ENCODE measurements at places on chromosomes 4 and X.

DNA sequence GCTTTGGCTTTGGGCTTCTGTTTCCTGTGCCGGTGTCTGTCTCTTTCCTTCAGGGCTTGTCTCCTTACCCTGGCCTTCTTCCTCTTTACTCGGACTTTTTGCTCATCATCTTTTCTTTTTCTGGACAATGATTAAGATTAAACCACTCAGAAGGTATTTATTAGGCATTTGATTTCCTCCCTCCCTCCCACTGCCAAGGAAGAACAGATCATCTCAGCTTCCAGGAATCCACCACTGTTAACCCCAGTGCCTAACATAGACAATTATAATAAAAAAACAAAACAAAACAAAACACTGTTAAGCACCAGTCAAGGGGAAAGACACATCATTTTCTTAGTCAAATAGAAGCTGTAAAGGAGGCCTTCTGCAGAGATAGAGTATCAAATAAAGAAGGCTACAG, 16.6 kb downstream of the PGRMC1 start:
- no peak overlapping the region for H3K27ac ChIP-seq
- H3K4me3 ChIP-seq: no peak overlapping the region
- H3K36me3 ChIP-seq: no peaks in the 10 kb centered on the region
- no peaks in the 10 kb centered on the region for H3K27me3 ChIP-seq
- DNase-seq: no peak

DNA sequence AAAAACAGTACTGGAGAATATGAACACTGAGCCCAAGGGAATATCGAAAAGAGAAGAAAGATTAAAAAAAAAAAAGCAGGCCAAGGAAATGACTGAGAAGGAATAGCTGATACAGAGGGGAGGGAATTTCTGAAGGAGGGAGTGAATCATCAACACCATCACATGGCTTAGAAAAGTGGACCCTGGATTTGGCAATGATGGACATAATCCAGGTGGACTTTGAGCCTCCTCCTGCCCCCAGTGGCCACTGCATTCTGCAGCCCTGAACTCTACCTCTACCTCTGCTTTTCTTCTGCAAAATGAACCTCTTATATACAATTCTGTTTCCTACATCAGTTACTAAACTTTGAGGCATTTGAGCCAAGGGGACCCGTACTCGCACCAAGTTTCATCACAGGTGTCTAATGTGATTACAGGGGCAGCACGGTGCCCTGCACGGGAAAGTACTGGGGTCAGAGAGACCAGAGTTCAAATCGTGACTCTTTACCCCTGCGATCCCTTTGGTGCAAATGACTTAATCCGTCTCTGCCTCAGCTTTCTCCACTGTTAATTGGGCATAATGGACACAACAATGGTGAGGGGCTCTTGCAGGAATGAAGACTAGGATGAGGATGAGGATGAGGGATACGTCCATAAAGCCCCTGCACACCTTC, 1.1 kb downstream of the OCIAD2 start:
- H3K4me3 ChIP-seq: peak overlapping the region; percentile 64
- no peaks in the 10 kb centered on the region for H3K27me3 ChIP-seq
- peak overlapping the region; percentile 85 for H3K27ac ChIP-seq
- H3K36me3 ChIP-seq: peaks cover 47% of the 10 kb centered on the region
- DNase-seq: no peak

DNA sequence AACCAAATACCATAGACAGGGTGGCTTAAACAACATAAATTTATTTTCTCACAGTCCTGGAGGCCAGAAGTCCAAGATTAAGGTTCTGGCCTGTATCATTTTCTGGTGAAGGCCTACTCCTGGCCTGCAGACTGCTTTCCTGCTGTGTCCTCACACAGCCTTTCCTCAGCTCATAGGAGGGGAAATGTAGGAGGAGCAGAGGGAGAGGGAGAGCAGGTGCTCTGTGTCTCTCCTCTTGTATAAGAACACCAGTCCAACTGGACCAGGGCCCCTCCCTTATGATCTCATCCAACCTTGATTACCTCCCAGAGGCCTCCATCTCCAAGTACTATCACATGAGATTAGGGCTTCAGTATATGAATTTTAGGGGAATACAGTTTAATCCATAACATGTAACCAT, 34.3 kb downstream of the RAPGEF2 start:
- peaks cover 6% of the 10 kb centered on the region for H3K4me1 ChIP-seq
- no peak overlapping the region for H3K27ac ChIP-seq
- no peak for DNase-seq
- no peak overlapping the region for H3K4me3 ChIP-seq
- no peaks in the 10 kb centered on the region for H3K36me3 ChIP-seq
- no peaks in the 10 kb centered on the region for H3K27me3 ChIP-seq

- no peaks in the 10 kb centered on the region for H3K27me3 ChIP-seq
- H3K4me3 ChIP-seq: no peak overlapping the region
- no peak for DNase-seq
- H3K4me1 ChIP-seq: no peaks in the 10 kb centered on the region
- no peaks in the 10 kb centered on the region for H3K36me3 ChIP-seq
Observed at GRCh38 chr4:141899103-141899502, 262.7 kb downstream of the IL15 start.

- H3K27ac ChIP-seq: peak overlapping the region; percentile 83
- H3K36me3 ChIP-seq: no peaks in the 10 kb centered on the region
- DNase-seq: no peak
Observed at GRCh38 chr4:184475096-184475461, 729 bp upstream of the IRF2 start.

- peak overlapping the region; percentile 68 for H3K4me3 ChIP-seq
- H3K4me1 ChIP-seq: peaks cover 30% of the 10 kb centered on the region
- no peaks in the 10 kb centered on the region for H3K36me3 ChIP-seq
- H3K27ac ChIP-seq: peak overlapping the region; percentile 82
Observed at GRCh38 chr4:87005690-87006425, 71.0 kb downstream of the AFF1 start.

DNA sequence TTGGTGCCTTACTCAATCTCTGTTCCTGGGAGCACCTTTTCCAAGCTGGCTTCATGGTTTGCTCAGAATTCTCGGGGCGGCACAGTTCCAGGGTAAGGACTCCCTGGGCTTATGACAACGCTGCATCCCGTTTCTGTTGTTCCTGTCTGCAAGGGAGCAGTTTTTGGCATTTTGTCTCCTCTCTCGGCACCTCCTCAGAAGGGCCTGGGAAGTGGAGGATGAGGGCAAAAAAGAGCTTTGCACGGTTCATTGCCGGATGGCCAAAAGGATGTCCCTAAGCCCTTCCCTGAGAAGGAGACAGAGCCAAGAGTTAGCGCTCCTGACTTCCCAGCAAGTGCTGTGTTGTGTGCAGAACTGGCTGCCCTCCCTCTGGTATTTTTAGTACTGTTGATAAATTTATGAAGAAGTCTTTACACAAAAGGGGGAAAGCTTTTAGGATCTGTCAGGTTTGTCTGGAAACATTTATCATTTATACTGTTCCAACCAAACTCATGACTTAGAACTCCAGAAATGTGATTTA, 13.4 kb downstream of the SRD5A3 start:
- peak overlapping the region; percentile 46 for H3K27ac ChIP-seq
- H3K36me3 ChIP-seq: no peaks in the 10 kb centered on the region
- peaks cover 34% of the 10 kb centered on the region for H3K4me1 ChIP-seq
